Midbrain (tissue), 1 donor: ENCODE measurements at places on chromosomes 6 and 20.
A peak's percentile ranks its signal among the peaks of the same experiment; 100 is the strongest.

- no peak for DNase-seq
Observed at GRCh38 chr6:6246544-6246943, 73.9 kb downstream of the F13A1 start.

DNA sequence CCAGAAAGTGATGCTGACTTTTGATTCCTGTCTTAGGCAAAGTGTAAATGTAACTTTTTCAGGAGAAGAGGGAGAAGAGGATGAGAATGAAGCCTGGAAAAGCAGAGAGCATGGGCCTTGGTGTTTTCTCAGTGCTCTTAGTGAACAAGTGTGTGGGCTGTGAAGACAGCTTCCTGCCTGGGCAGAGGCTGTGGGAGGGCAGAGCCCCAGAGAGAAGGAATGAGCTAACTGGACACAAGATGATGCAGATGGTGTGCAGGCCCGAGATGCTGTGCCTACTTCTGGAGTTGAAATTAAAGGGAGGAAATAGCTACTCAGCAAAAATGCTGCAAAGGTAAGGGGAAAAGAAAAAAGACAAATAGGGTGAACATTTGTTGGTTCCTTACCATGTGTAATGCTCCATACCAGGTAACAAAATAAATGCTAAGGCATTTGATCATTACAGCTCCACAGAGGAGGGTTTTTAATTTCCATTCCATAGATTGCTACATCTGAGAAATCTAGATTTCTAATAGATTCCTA is 87.0 kb upstream of the CEP162 start:
- no peak for DNase-seq

DNA sequence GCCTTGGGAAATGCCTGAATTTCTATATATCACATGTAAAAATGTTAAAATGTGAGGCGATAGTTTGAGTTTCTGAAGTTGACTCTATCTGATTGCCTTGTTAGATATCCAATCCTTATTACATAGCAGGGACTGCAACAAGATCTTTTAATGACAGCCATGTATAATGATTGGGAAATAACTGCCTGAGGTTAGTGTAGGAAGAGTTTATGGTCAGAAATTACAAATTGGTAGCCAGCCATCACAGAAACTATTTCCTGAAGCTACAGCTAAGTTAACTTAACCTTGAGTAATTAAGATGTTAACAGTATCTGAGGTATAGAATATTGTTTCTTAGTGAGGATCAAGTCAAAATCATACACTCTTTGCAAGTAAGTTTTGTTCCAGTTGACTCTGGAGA is 41.0 kb downstream of the AKIRIN2 start:
- DNase-seq: no peak

GRCh38 chr6:47235964-47236760 is 73.5 kb downstream of the TNFRSF21 start:
- no peak for DNase-seq

DNA sequence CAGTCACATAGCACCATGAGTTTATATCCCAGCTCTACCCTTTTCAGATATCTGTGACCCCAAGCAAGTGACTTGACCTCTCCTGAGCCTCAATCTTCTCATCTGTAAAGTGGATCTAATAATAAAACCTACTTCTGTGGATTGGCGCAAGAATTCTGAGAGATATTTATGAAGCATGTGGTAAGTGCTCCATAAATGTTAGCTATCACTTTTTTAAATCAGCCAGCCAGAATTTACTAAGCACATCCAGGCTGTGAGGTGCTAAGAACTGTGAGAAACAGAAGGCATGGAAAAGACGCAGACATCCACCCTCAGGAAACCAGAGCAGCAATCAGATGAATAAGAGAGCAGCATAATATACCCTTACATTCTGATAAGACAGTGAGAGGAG is 862 bp downstream of the C20orf96 start:
- no peak for DNase-seq

DNA sequence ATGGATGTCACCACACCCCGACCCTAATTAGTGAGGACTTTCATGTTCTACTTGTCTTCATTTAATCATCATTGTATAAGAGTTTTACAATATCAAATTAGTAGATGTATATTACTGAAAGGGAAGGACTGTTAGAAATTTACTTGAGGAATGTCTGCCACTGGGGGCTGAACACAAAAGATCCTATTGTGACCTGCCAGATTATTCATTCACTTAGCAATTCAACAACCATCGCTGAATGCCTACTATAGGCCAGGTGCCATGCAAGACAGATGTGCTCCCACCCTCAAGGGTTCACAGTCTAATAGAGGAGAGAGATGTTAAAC is 8.0 kb upstream of the RBCK1 start:
- no peak for DNase-seq

- DNase-seq: no peak
Observed at GRCh38 chr6:128822271-128822670, 60.7 kb upstream of the LAMA2 start.

- DNase-seq: no peak
Observed at GRCh38 chr20:33709905-33710541, 10.1 kb downstream of the PXMP4 start.

- no peak for DNase-seq
Observed at GRCh38 chr20:36085686-36086267, 68.8 kb upstream of the EPB41L1 start.

DNA sequence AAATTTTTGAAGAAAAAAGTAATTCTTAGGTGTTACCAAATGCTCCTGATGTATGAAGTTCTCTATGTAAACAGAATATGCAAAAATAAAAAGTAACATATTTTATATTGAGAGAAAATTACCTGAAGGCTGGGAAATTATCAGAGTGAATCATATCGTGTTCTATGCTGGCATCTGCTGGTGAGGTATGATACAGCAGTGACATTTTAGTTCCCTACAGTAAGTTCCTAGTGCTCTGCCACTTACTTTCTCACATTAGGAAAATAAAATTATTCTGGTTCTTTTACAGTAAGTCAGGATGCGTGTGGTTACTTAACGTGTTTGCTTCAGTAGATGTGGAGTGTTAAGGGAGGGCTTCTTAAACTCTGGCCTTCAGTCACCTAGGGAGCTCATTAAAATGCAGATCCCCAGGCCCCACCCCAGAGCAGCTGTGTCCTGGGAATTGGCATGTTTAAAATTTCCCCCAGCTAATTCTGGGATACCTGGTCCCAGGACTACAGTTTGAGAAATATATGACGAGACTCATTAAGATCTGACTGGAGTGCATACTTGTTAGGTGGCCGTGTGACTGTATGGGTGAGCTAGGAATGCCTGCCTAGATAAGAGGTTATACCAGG is 3.2 kb downstream of the ACTR5 start:
- peak; percentile 44 for DNase-seq

DNA sequence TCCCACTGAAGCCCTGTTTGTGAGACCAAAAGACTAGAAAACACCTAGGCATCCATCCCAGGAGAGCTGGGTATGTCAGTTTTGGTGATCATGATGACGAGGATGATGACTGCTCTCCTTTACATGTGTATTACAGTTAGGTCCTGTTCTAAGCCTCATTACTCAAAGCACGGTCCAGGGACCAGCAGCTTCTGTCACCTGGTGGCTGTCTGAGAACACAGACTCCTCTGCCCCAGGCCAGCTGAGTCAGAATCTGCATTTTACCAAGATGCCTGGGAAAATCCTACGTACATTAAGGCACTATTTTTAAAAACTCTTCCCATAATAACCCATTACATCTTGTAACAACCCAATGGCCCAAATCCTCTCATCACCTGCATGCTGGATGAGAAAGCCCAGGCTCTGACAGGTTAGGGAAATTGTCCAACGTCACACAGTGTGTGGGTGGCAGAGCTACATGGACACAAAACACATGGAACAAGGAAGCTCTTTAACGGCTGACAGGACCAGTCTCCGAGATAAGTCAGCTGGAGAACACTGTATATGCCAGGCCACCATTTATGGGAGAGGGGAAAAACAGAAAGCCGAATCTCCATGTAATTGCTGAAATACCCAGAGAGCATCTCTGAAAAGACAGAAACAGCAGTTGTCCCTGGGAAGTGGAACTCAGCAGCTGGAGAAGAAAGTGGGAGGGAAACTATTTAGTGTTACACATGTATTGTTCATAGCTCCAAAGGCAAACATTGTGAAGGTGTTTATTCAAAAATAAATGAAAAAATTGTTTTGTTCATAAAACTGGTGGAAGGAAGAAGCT is 65.4 kb downstream of the BMP7 start:
- DNase-seq: no peak

GRCh38 chr6:3929281-3929798 is 80.2 kb downstream of the FAM50B start:
- DNase-seq: no peak

GRCh38 chr6:92292067-92292466 is 1127.3 kb downstream of the EPHA7 start:
- DNase-seq: no peak

GRCh38 chr6:14589175-14589574 is 471.6 kb downstream of the CD83 start:
- no peak for DNase-seq

DNA sequence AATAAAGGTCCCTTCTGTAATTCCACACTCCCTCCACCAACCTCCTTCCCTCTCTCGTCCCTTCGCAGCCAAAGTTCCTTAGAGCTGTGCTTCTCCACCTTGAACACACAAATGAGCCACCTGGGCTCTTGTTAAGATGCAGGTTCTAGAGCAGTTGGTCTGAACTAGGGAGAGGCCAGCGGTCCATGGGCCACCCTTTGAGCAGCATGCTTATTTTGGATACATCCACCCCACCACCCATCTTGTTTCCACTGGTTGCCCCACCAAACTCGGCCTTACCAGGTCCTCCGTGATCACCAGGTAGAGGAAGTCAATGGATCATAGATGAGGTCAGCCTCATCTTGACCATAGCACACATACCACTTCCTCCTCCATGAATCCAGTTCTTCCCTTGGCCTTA is 7.3 kb upstream of the BPIFA2 start:
- DNase-seq: no peak

- no peak for DNase-seq
Observed at GRCh38 chr20:723756-724155, 44.5 kb downstream of the SLC52A3 start.

GRCh38 chr6:4185419-4185818 is 50.0 kb upstream of the ECI2 start:
- no peak for DNase-seq

- no peak for DNase-seq
Observed at GRCh38 chr6:140445474-140446004, 1071.1 kb upstream of the CITED2 start.

GRCh38 chr6:72654071-72654621 is 32.3 kb downstream of the KCNQ5 start:
- DNase-seq: no peak

GRCh38 chr20:51176876-51177275 is 154.0 kb upstream of the KCNG1 start:
- DNase-seq: no peak

DNA sequence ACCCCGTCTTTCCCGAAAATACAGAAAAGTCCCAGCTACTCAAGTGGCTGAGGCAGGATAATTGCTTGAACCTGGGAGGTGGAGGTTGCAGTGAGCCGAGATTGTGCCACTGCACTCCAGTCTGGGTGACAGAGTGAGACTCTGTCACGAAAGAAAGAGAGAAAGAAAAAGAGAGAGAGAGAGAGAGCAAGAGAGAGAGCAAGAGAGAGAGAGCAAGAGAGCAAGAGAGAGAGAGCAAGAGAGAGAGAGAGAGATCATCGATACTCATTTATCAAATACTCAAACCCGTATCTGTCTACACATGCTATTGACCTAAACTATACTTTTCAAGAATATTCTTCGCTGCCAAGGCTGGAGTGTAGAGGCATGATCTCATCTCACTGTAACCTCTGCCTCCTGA is 28.2 kb upstream of the SALL4 start:
- no peak for DNase-seq

DNA sequence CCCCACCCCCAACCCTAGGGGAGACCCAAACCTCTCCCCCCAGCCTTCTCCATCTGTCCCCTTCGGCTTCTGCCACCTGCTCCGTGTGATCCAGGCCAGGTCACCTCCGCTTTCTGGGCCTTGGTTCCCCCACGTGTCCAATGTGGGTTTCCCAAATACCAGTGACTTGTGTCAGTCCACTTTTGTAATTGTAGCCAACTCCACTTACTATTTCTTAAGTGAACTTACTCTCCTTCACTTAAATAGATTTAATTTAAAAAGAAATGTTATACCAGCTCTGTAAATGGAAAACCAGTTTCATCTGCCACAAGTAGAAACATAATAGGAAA is 10.0 kb upstream of the FAM110A start:
- no peak for DNase-seq

GRCh38 chr20:19794941-19795340 is 36.9 kb downstream of the RIN2 start:
- no peak for DNase-seq

DNA sequence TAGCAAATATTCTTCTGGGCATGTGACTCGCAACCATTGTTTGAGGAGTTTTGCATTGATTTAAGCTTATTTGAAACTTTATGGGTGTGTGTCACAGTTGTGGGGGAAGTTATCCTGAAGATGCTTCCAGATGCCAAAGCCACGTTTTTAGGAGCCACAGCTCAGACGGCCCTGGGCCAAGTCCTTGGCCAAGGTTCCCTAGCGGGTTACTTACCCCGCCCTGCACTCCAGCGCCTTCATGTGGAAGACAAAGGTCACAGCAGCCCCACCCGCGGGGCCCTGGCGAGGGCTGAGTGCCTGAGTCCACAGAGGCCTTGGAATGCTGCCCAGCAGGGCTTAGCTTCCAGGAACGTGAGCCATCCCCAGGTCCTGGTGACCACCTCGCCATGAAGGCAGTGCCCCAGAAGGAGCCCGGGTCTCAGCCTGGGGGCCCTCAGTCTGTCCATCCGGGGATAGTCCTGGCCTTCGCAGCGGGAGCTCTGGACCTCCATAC is 308.3 kb downstream of the CDH4 start:
- no peak for DNase-seq

DNA sequence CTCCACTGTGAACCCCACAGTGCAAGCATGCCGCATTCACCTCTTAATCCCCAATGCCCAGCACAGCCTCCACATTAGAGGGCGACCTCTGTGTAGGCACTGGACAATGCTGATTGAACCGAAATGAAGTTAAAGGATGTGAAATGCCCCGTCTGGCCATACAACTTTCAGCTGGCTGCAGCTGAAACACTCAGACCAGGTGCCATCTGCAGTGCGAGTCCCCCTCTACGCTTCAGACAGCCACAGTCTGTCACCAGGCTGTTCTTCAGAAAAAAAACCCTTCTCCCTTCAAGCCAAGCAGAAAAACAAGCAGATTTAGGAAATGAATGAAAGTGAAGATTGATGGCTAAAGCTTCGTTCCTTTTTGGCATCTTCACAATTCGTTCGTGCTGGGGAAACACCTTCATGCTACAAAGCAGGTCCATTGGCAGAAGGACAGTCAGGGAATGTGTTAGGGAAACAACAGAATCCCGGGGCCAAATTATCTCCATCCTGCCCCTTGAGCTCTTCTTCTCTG is 44.7 kb downstream of the TNFAIP3 start:
- DNase-seq: no peak

DNA sequence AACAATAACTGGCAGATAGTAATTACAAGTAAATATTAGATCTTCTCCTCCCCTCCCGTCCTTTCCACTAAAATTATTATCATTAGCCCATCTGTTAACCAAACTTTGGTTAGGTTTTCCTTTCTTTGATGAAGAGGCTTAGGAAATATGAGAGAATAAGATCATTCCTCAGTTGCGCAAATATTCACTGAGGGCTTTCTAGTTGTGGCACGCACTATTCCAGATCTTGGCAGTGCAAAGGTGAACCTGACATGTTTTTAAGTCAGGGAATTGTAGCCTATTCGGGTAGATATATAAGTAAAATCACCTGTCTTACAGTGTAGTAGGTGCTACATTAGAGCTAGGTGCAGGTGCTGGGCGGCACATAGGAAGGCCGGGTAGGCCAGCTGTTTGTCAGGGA is 31.1 kb downstream of the RNF217 start:
- DNase-seq: no peak

GRCh38 chr6:157880534-157880933 is 57.5 kb downstream of the SNX9 start:
- DNase-seq: no peak

GRCh38 chr20:50198716-50199115 is 8.1 kb downstream of the CEBPB start:
- DNase-seq: no peak
